Thyroid gland (tissue), 4 donors: ENCODE measurements at places on chromosomes 12 and 14. TPM values are rescaled to one million over a fixed set of nuclear protein-coding genes. Genes with fewer than 3 reads are reported as not detected.

The GPR84 gene
- total RNA-seq, result not detected

DNA sequence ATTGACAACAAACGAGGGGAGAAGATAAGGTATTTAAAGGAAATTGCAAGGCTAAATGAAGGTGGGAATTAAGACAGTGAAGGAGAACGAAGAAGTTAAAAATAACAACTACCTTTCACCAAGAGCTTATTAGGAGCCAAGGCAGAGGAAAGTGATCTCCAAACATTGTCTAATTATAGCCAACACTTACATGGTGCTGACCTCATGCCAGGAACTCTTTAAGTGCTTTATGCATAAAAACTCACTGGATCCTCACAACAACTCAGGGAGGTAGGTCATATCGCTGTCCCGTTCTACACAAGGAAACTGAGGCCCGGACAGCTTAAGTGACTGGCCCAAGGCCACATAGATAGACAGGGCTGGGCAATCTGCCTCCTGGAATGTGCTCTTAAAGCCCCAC lies 19.5 kb downstream of the TAMALIN start:
- no peak for DNase-seq
- peaks cover 32% of the 10 kb centered on the region for H3K4me1 ChIP-seq
- no peaks in the 10 kb centered on the region for H3K27me3 ChIP-seq

DNA sequence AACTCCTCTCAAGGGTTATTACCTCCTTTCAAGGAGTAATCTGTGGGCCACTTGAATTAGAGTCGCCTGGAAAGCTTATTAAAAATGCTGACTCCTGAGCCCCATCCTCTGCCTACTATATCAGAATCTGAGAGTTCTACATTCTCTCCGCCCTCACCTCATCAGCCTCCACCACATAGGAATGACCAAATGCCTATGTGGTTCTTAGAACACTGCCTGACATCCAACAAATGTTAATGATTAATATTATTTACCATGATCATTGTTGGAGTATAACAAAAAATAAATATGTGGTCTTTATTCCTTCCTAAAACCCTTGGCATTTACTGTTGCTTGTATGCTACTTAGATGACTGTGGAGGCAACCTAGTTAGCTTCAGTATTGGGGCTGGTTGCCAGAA lies 91.9 kb downstream of the BBS10 start:
- H3K4me3 ChIP-seq, result no peak overlapping the region
- H3K4me1 ChIP-seq, result peaks cover 5% of the 10 kb centered on the region
- no peak for DNase-seq
- H3K27ac ChIP-seq, result no peak overlapping the region
- no peaks in the 10 kb centered on the region for H3K27me3 ChIP-seq

The SERPINA9 gene
- total RNA-seq, result not detected

The SHMT2 gene
- 53.2 TPM for total RNA-seq

The KRR1 gene
- 43.0 TPM for total RNA-seq

The KRT5 gene
- total RNA-seq, result 1.4 TPM

DNA sequence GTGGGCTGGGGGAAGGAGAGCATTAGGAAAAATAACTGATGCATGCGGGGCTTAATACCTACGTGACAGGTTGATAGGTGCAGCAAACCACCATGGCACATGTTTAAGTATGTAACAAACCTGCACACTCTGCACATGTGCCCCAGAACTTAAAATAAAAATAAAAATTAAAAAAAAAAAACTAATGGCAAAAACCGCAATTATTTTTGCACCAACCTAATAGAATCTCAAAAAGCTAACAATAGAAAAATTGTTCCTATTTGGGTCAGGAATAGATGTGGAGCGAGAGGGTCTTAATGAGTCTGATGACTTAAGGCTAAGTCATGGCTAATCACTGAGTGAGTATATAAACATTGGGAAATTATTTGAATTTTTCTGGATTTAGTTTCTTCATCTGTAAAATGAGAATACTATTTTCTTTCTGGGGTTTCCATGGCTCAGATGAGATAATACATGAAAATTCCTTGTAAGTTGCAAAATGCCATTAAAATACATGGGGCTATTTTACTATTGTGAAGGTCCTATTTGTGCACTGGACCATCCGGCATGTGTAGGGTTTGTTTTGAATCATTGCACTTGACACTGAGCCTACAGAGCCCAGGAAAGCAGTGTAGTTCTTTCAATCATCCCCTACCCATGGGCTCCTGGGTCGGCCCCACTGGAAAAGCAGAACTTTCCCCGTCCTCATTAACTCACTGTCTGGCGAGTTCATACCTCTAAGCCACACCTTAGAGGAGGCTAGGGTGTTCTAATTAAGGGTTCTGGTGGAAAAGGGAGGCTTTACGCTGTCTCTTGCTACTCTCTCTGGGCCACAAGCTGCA lies 164.1 kb upstream of the NTF3 start:
- no peak for DNase-seq
- no peaks in the 10 kb centered on the region for H3K36me3 ChIP-seq
- no peak overlapping the region for H3K4me3 ChIP-seq
- no peaks in the 10 kb centered on the region for H3K4me1 ChIP-seq
- no peak overlapping the region for H3K27ac ChIP-seq

DNA sequence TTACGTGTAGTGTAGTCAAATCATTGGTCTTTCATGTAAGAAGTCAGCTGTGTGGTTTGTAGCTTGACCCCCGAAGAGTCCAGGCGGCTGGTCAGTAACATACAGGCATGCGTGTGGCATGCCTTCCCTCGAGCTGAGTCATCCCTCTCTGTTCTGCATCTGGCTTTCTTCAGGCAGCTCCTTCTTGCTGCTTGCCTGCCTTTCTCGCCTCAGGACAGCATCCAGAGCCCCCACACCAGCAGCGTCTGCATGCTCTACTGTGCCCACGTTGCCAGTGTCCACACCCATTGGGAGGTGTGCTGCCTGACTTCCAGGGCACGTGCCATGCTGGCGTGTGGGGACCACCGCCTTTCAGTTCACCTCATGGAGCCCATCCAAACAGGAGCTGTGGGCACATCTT lies 96.8 kb downstream of the EP400 start:
- H3K27ac ChIP-seq, result no peak overlapping the region
- H3K4me1 ChIP-seq, result no peaks in the 10 kb centered on the region
- no peaks in the 10 kb centered on the region for H3K27me3 ChIP-seq
- peaks cover 46% of the 10 kb centered on the region for H3K36me3 ChIP-seq
- H3K4me3 ChIP-seq, result no peak overlapping the region

The MMP17 gene
- 0.38 TPM for total RNA-seq

DNA sequence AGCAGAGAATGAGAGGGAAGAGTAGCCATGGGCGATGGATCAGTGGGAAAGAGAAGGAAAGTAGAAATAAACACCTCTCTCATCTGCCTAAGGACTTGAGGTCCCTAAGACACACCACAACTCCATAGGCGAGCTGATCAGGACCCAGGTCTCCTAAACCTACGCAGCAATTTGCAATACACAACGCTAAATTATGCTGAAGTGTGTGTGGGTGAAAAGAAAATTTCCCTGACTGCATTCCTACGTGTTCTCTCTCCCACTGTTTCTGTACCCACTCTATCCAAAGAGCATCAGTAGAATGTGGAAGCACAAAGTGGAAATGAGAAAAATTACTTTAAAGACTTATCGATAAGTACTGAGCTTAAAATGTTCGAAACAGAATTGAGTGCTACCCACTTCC lies 88.9 kb downstream of the RPS29 start:
- DNase-seq, result no peak
- no peaks in the 10 kb centered on the region for H3K4me1 ChIP-seq
- no peaks in the 10 kb centered on the region for H3K27me3 ChIP-seq
- no peak overlapping the region for H3K4me3 ChIP-seq
- no peak overlapping the region for H3K27ac ChIP-seq

- DNase-seq, result no peak
- no peak overlapping the region for H3K27ac ChIP-seq
- H3K27me3 ChIP-seq, result no peaks in the 10 kb centered on the region
Observed at GRCh38 chr12:78584695-78585094, 279.9 kb upstream of the SYT1 start.

DNA sequence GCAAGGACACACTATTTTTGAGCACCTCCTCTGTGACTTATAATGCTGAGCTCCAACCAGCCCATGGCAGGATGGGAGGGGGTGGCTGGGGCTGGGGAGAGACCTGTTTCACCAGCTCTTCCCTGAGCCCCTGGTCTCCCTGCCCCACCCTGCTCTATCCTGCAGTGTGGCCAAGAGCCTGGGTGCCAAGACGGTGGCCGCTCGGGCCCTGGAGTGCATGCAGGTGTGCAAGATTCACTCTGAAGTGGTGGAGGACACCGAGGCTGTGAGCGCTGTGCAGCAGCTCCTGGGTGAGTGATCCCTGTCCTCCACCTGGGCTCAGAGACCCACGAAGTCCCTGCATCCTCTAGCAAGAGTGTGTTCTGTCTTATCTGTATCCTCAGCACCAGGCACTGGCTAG lies 14.4 kb downstream of the SDSL start:
- no peaks in the 10 kb centered on the region for H3K36me3 ChIP-seq
- H3K4me1 ChIP-seq, result peaks cover 24% of the 10 kb centered on the region
- DNase-seq, result no peak
- no peaks in the 10 kb centered on the region for H3K27me3 ChIP-seq

DNA sequence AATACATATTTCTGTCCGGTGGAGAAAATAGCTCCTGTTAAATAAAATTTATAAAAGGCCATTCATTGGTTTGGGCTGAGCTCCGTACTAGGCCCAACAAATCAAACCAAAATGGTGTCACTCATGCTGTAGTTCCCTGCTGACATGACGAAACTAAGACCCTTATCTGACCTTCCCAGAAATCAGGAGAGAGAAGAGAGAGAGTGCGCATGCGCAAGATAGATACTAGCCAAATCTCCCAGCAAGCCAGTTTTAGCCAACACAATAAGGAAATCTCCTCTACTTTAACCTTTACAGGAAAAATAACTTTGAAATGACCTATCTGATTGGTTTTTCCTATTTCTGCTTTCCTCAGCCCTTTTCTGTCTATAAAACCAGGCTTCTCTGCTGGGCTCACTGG lies 152.7 kb upstream of the RMST start:
- no peak overlapping the region for H3K4me3 ChIP-seq
- no peaks in the 10 kb centered on the region for H3K4me1 ChIP-seq
- H3K27ac ChIP-seq, result no peak overlapping the region
- H3K36me3 ChIP-seq, result no peaks in the 10 kb centered on the region
- H3K27me3 ChIP-seq, result no peaks in the 10 kb centered on the region

DNA sequence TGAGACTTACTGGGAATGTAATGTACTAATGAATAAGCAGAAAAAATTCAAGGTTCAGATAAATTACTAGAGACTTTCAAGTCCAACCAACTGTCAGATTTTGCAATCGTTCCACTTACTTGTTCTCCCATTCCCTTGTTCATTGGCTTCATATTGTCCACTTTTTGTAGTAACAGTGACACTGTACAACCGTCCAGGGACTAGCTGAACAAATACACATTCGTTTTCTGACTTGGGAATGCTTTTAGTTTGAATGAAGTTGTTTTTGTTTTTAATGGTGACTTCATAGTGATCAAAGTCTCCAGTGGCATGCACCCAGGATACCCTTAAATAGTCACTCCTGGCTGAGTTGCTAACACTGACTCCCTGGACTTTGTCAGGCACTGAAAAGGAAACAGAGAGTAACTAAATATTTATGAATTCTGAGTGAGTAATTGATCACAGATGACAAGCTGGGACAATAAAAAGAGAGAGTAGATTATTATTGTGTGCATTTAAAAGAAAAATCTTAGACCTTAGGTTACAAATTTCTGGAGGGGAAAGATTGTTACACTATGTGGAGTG lies 65.4 kb downstream of the PTPRB start:
- no peak overlapping the region for H3K27ac ChIP-seq
- no peaks in the 10 kb centered on the region for H3K4me1 ChIP-seq
- DNase-seq, result no peak
- H3K27me3 ChIP-seq, result no peaks in the 10 kb centered on the region

- H3K36me3 ChIP-seq, result no peaks in the 10 kb centered on the region
- no peak overlapping the region for H3K4me3 ChIP-seq
- H3K27me3 ChIP-seq, result no peaks in the 10 kb centered on the region
- no peak for DNase-seq
- no peaks in the 10 kb centered on the region for H3K4me1 ChIP-seq
- H3K27ac ChIP-seq, result no peak overlapping the region
Observed at GRCh38 chr14:34833549-34834523, 41.3 kb downstream of the BAZ1A start.

GRCh38 chr12:107042801-107043200 lies 50.5 kb downstream of the CRY1 start:
- H3K4me3 ChIP-seq, result no peak overlapping the region
- no peak overlapping the region for H3K27ac ChIP-seq
- no peaks in the 10 kb centered on the region for H3K4me1 ChIP-seq
- no peak for DNase-seq
- H3K36me3 ChIP-seq, result no peaks in the 10 kb centered on the region

DNA sequence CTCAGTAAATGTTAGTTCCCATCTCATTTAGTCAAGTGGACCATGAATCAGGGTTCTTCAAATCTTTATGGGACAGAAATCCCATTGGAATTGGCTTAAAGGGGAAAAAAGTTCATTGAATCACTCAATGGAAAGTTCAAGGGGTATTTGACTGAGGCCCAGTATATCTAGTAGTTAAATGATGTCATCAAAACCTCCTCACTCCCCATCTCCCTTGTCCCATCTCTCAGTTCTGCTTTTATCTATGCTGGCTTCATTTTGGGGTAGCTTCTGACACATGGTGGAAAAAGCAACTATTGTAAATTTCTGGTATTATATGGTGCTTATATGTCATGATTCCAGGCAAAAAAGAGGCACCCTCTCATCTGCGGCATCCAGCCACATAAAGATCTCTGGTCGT lies 51.9 kb downstream of the DAAM1 start:
- H3K27ac ChIP-seq, result no peak overlapping the region
- peaks cover 24% of the 10 kb centered on the region for H3K4me1 ChIP-seq
- H3K4me3 ChIP-seq, result no peak overlapping the region

DNA sequence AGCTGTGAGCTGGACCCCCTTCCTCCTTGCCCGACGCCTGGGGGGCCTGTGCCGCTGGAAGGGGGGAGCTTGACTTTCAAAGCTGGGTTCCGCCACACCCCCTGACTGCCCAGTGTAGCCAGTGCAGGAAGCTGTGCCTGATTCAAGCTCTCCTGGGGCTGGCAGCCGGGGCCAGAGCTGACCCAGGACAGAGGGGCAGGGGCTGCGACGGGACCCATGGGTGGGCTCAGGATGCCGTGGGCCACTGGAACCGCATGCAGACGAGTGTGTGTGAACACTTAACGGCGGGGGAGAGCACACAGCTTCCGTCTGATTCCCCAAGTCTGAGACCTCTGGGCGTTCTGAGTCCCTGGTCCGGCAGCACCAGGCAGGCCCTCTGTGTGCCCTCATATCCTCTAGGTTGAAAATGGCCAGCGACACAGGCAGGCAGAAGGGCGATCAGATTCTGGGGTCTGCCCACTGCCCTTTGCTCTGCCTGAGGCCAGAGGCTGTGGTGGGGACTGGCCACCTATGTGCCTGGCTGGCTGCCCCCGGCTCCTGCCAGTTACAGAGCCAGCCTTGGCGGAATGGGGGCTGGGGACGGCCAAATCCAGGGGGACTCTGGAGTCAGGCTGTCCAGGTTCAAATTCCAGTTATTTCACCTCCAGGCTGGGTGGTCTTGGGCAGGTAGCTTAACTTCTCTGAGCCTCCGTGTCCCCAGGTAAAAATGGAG lies 54.0 kb downstream of the CYP46A1 start:
- DNase-seq, result no peak
- H3K36me3 ChIP-seq, result no peaks in the 10 kb centered on the region
- H3K4me3 ChIP-seq, result no peak overlapping the region
- H3K27ac ChIP-seq, result no peak overlapping the region
- no peaks in the 10 kb centered on the region for H3K27me3 ChIP-seq

GRCh38 chr14:88380405-88380804 lies 5.1 kb upstream of the SPATA7 start:
- no peaks in the 10 kb centered on the region for H3K27me3 ChIP-seq
- no peaks in the 10 kb centered on the region for H3K36me3 ChIP-seq

The PRIMA1 gene
- 0.88 TPM for total RNA-seq
